ENCODE measurements at places on chromosomes 16 and 17.

- DNase-seq: no peak
Measured at GRCh38 chr17:13698832-13699231, 97.1 kb upstream of the HS3ST3A1 start.

- DNase-seq: no peak
Measured at GRCh38 chr16:15487336-15488284, 53.2 kb downstream of the BMERB1 start.

- DNase-seq: no peak
Measured at GRCh38 chr17:45410144-45411091, 22.3 kb downstream of the ARHGAP27 start.

GRCh38 chr16:15608398-15609285, 34.3 kb downstream of the MARF1 start:
- DNase-seq: no peak

DNA sequence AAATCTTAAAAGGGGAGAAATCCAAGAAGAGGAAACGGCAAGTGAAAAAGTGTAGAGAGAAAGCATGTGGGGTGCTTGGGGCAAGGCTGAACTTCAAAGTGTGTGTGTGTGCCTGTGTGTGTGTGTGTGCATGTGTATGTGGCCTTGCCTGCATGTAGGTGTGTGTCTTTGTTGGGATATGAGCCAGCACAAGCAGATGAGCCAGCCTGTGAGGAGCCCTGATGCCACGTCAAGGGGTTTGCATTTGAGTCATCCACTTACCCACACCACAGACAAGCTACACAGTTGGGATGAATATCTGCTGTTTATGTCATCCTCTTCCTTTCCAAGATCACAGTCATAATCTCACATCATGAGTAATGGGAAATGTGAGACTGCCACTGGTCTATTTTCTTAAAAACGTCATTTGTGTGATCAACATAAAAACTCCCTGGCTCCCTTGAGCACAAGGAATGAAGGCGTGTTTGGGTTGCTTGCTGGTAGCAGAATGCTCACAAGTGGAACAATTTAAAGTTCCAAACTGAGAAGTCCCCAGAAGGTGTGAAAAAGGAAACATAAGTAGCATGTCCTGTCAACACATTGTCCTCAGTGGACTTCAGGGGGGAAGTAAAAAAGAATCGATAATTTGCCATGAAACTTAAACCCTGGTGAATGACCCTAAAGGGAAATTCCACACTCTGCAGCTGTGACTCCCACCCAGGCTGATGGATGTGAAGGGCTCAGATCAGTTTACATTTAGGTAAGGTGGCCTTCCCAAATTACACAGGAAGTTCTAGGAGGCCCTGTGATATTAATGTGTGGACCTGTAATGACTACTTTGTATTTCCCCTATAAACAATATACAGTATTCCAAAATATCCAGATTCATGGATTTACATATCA, 14.7 kb downstream of the KCTD19 start:
- DNase-seq: no peak

DNA sequence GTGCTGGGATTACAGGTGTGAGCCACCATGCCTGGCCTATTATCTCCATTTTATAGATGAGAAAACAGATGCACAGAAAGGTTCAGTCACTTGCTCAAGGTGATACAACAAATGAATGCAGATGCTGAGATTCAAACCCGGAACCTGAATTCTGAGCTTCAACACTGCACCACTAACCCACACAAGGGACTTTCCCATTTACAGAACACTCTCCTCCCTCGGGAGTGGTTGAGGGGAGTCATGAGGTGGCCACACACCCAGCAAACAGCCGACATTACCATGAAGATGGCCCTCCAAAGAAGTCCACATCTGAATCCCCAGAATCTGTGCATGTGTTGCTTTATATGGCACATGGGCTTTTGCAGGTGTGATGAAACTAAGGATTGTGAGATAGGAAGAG, 9.1 kb downstream of the BCL7C start:
- no peak for DNase-seq

- no peak for DNase-seq
Measured at GRCh38 chr16:23773339-23773738, 18.5 kb downstream of the CHP2 start.
